ENCODE measurements at places on chromosomes 1 and 21. TPM values are rescaled to one million over a fixed set of nuclear protein-coding genes. Genes with fewer than 3 reads are reported as not detected.

DNA sequence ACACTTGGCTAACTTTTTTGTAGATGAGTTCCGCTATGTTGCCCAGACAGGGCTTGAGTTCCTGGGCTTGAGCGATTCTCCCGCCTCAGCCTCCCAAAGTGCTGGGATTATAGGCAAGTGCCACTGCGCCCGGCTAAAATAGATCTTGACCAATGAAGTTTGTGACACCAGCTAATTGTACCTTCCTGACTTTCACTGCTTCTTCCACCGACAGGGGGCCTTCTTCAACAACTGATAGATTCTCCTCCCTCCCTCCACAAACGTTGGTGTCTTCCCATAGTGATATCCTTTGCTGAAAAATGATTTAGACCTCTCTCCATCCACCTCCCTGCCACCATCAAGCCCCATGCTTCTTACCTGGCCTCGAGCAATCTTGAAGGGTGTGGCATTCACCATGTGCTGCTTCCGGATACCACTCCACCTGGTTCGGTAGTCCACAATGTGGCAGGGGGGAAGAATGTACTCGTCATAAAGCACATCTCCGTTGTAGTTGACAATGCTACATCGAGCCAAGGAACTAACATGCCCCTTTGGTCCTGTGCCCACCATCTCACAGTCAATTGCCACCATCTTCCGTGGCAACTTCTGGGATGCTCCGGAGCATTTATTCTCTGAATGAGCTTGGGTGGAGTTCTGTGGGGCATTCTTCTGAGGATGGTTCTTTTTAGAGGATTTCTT is 1.6 kb upstream of the METTL25B start:
- DNase-seq = no peak
- no peak overlapping the region for H3K27ac ChIP-seq
- H3K36me3 ChIP-seq = peaks cover 19% of the 10 kb centered on the region
- H3K4me3 ChIP-seq = peak overlapping the region; percentile 84
- no peaks in the 10 kb centered on the region for H3K27me3 ChIP-seq

- no peak overlapping the region for H3K4me3 ChIP-seq
- no peak overlapping the region for H3K27ac ChIP-seq
- no peaks in the 10 kb centered on the region for H3K4me1 ChIP-seq
- no peaks in the 10 kb centered on the region for H3K27me3 ChIP-seq
- no peak for DNase-seq
These were observed 217.3 kb downstream of the PTPRU start for GRCh38 chr1:29453502-29454240.

Gene RCSD1
- 36.8 TPM for total RNA-seq

GRCh38 chr1:117594261-117594990 is 11.4 kb upstream of the TENT5C start:
- no peak overlapping the region for H3K4me3 ChIP-seq
- no peak overlapping the region for H3K27ac ChIP-seq
- DNase-seq = no peak
- peaks cover 6% of the 10 kb centered on the region for H3K4me1 ChIP-seq

Gene TRPM2
- total RNA-seq = 0.43 TPM

DNA sequence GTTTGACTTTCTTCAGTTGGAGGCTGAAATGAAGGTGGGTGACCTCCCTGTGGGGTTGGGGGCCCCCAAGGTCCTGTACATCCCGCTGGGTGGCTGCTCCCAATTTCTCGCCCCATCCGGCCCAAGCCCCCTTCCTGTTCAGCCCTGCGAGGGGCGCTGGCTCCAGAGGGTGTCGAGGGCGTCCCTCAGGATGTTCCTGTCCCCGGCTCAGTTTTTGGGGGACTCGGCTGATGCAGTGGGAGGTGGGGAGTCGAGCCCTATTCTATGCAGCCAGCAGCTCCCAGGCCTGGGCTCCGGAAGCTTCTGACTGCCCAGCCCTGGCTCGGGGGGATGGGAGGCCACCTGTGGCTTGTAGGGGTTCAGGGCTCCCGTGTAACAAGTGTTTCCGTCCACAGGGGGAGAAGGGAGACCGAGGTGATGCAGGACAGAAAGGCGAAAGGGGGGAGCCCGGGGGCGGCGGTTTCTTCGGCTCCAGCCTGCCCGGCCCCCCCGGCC is 38.2 kb downstream of the SLC19A1 start:
- no peaks in the 10 kb centered on the region for H3K27me3 ChIP-seq
- DNase-seq = peak; percentile 59
- peaks cover 16% of the 10 kb centered on the region for H3K36me3 ChIP-seq
- no peak overlapping the region for H3K4me3 ChIP-seq

DNA sequence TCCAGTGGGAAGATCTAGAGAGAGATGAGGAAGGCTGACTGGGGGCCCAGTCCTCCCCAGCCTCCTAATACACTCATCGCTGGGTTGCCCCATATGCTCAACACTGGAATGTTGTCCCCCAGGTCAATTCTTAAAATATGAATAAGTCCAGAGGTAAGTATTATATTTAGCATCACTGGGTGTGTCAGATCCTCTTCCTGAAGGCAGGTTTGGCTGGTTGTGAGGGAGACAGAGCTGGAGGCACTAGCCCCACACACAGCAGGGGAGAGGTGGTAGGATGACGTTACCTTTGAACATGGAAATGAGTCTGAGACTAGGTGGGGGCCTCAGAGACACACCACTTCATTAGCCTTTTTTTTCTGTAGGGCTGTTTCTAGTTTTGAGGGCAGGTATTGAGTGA is 42.6 kb downstream of the SLC44A3 start:
- H3K36me3 ChIP-seq = no peaks in the 10 kb centered on the region
- no peaks in the 10 kb centered on the region for H3K27me3 ChIP-seq
- no peak for DNase-seq
- H3K4me1 ChIP-seq = peaks cover 57% of the 10 kb centered on the region
- H3K27ac ChIP-seq = peak overlapping the region; percentile 94

Gene TPRG1L
- total RNA-seq = 18.9 TPM
